ENCODE measurements at places on chromosomes 5 and 9.

DNA sequence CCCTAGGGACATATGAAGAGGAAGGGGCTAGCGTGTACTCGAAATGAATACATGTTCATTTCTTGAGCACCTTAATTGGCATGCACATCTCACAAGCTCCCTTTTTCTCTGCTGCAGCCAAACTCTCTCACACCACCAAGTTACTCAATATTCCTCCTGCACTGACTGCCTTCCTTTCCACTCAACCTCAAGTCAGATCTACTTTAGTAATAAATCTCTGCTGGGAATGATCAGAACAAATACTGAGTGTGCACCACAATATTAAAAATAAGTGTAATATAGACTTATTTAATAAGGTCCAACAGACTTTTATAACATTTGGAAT is 995.8 kb upstream of the WWC1 start:
- DNase-seq = no peak

DNA sequence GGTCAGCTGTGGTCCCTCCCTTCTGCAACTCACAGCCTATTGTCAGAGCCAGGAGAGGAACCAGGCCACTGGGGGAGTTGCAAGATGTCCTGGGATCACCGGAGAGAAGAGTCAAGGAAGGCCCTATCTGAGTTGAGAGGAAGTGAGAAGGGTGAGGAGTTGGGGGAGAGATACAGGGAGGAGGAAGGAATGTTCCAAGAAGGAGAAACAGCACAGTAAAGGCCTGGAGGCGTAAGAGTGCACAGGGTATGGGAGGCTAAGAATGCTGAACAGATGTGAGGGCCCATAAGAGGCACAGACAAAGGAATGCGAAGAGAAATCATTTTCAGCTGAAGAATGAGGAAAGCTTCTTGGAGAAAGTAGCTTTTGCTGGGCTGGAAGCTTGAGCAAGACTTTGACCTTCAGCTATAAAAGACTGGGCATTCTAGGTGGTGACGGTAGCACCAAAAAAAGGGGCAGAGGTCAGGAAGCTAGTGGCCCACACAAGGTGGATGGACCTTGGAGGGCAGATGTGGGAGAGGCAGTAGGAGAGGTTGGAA is 21.6 kb upstream of the CSF1R start:
- no peak for DNase-seq

GRCh38 chr5:181134259-181134658 is 3.3 kb upstream of the OR2V1 start:
- no peak for DNase-seq

DNA sequence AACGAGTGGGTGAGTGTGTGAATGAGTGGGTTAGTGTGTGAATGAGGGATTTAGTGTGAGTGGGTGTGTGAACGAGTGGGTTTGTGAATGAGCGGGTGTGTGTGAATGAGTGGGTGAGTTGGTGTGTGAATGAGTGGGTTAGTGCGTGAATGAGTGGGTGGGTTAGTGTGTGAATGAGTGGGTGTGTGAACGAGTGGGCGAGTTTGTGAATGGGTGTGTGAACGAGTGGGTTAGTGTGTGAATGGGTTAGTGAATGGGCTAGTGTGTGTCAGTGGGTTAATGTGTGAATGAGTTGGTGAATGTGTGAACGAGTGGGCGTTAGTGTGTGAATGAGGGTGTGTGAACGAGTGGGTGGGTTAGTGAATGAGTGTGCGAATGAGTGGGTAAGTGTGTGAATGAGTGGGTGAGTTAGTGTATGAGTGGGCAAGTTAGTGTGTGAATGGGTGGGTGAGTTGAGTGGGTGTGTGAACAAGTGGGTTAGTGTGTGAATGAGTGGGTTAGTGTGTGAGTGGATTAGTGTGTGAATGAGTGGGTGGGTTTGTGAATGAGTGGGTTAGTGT is 39.6 kb downstream of the NKD2 start:
- no peak for DNase-seq

GRCh38 chr5:56710826-56711590 is 104.3 kb upstream of the MAP3K1 start:
- DNase-seq = no peak

- no peak for DNase-seq
Measured at GRCh38 chr5:150305095-150305494, 2.4 kb upstream of the ARSI start.

DNA sequence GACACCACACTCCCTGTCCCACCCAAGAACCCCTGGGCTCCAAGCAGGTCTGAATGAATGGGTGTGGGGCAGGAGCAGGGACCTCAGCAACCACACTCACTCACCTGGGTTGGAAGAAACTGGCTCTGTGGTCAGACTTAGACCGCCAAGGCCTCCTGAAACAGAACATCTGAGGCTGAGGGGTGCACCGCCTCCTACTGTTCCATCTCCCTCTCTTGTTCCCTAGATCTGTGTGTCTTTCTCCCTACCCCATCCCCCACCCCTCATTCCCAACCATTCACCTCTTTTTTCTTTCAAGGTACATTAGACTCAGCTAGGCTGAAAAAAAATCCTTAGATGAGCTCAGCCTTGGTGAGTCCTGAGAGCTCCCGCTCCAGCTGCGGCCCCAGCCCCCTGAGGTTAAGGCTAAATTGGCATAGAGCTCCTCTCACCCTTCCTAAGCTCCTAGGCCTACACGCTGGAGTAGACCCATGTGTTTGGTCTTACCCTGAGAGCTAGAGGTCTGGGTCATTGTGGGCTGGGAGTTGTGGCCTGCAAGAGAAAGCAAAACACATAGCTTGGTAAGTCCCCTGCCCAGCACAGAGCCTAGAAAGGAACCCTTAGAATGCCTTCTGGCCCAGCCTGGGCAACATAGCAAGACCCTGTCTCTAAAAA is 4.8 kb downstream of the ECSCR start:
- no peak for DNase-seq

GRCh38 chr9:99828054-99828416 is 6.3 kb downstream of the NR4A3 start:
- DNase-seq = no peak

GRCh38 chr5:1563617-1564181 is 39.9 kb upstream of the LPCAT1 start:
- DNase-seq = no peak

DNA sequence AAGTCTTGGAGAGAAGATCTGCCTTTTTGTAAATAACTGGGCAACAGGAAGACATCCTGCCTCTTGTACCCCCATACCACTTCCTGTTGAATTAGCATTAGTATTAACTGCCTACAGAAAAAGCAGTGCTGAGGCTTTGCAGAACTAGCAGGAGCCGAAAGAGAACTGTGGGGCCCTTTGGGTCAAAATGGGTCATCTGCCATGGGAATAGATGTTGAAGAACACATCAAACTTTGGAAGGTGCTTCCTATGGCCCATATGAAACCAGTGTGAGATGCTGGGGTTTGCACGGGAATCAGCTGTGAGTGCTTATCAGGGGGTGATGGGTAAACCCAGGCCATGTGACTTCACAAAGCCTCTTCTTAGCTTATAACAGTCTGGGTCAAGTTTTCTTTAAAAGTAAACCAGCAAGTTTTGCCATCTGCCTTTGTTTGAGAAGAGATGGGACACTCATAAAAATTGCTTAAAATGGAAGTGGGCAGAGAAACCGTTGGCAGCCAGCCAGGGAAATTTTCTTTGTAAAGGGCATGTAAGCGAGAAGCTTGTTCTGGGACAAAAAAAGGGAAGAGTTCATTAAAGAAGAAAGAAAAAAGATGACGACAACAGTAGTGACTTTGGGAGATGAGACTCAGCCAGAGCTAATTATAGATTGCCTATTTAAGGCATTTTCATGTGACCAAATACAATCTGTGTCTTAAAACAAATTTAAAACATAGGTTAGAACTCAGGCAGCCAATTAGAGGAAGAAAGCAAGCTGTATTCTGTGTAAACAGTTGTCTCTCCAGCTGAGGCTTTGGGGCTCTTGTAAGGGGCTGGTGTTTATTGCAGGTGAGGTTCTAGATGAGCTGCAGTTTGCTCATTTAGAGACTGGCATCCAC is 4.4 kb downstream of the SLC25A25 start:
- DNase-seq = no peak

- DNase-seq = no peak
Measured at GRCh38 chr9:117546894-117547678, 132.2 kb upstream of the ASTN2 start.

- DNase-seq = no peak
Measured at GRCh38 chr9:124810663-124811355, 33.9 kb downstream of the OLFML2A start.

GRCh38 chr5:142323480-142324135 is 1.2 kb downstream of the SPRY4 start:
- DNase-seq = no peak

DNA sequence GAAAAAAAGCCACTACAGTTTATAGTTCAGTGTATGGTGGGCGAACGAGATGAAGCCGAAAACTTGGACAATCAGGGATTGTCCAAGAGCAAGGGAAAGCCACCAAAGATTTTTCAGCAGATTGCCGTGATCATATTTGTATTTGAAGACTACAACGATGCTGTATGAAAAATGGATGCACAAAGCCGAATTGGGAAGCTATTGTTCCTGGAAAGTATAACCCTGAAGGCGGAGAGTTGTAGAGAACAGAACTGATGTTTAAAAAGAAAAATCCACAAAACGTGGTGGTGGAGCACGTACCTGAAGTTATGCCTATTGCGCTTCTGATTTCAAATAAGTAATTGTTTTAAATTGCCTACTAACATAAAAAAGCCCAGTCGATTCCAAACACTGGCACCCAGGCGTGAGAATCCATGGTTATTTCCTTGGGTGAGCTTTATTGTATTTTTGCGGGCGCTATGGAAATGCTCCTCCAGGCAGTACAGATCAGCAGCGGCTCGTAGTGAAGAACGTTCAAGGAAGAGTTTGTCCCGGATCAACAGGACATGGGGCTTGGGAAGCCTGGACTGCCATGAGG is 772 bp upstream of the TARS1 start:
- DNase-seq = no peak

GRCh38 chr5:146867996-146868708 is 10.4 kb downstream of the PPP2R2B start:
- no peak for DNase-seq

DNA sequence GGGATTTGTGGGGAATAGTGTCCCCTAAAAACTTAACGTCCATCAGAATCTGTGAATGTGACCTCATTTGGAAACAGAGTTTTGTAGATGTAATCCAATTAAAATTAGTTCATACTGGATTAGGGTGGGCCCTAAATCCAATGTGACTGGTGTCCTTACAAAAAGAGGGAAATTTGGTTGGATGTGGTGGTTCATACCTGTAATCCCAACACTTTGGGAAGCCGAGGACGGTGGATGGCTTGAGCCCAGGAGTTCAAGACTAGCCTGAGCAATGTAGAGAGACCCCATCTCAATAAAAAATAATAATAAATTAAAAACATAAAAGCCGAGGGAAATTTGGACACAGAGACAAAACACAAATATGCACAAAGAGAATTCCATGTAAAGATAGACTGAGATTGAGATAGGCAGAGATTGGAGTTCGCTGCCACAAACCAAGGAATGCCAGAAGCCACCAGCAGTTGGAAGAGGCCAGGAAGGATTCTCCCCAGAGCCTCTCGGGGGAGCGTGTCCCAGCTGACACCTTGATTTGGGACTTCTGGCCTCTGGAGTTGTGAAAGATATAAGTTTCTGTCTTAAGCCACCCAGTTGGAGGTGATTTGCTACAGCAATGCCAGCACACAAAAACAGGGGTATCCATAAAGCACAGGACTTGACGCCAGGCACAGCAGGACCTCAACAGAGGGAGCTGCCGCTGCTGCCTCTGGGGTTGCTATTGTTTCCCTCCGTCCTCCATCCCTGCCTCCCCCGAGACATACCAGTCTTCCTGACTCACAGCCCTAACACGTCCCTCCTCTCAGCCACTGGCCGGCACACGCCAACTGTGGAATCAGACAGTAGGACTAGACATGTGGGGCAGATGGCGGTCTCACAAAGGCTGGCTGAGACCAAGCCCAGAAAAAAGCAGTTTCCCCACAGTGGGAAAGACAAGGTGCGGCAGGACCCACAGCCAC is 73.8 kb upstream of the IL17B start:
- no peak for DNase-seq

- no peak for DNase-seq
Measured at GRCh38 chr9:14956208-14956607, 46.0 kb upstream of the FREM1 start.

DNA sequence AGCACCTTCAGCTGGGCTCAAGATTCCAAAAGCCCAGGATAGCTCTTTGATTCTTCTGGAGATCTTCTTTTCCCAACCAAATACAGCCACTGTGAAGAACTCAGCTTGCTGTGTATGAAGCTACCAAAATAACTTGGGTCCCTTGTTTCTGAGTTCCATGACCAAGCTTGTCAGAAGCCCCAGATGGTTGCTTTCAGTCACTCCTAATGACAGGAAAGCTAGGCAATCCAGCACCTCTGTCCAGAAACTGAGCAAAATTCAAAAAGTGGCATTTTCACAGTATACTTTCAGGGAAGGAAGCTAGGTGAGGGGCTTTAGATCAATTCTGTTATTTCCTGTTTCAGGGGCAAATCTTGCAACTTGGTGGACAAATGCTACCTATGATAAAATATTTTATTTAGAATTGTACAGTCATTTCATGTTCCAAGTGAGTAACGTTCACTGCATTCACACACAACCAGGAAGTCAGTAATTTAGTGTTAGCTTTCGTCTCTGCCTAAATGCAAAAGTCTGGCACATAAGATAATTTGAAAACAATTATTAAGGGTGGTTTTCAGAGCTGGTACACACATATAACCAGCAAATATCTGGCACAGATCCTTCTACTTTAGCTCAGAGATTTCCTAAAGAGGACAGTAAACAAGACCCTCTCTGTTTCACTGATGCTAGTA is 330.1 kb downstream of the GLIS3 start:
- DNase-seq = no peak

- no peak for DNase-seq
Measured at GRCh38 chr9:110143950-110144545, 63.9 kb downstream of the C9orf152 start.

- DNase-seq = peak; percentile 91
Measured at GRCh38 chr9:97696803-97697601, at the start of gene XPA. XPA (minus strand) TSS chr9:97697340; CDS start chr9:97697292, 48 bp downstream.

DNA sequence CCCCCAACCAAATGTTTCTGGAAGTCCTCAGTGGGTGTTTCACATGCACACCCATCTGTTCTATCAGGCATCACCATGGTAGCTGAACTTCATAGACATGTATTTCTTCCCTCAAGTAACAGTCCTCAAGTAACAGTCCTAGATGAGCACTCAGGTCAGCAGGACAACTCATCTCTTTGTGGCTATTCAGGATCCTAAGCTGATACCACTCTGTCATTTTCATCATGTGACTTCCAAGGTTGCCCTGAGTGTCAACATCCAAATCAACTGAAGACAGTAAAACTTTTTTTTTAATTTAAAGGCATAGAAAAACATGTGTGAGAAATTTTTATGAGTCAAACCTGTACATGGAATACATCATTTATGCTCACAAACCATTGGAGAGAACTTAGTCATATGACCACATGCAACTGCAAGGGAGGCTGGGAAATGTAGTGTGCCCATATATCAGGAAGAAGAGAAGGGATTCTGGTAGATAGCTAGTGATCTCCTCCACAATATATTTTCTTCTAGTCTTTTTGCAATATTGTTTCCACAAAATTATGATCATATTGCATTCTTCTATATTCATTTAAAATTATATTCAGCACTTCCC is 64.2 kb upstream of the FST start:
- DNase-seq = no peak

- no peak for DNase-seq
Measured at GRCh38 chr5:104452550-104452949, 890.0 kb upstream of the NUDT12 start.

GRCh38 chr5:72790186-72790585 is 26.3 kb upstream of the TNPO1 start:
- no peak for DNase-seq

GRCh38 chr5:36239370-36240293 is 2.1 kb downstream of the NADK2 start:
- DNase-seq = no peak

GRCh38 chr9:3348169-3348568 is 177.6 kb downstream of the RFX3 start:
- no peak for DNase-seq
